Mammary epithelial cell (primary cell): ENCODE measurements at places on chromosomes 13 and 19. TPM values are rescaled to one million over a fixed set of nuclear protein-coding genes. Genes with fewer than 3 reads are reported as not detected.

The CD70 gene
- 28.9 TPM for polyA plus RNA-seq

The RDH8 gene
- polyA plus RNA-seq, result not detected

The PHF11 gene
- polyA plus RNA-seq, result 8.9 TPM

The ZNF728 gene
- polyA plus RNA-seq, result not detected

The CYP4F8 gene
- polyA plus RNA-seq, result not detected

The ZNF543 gene
- 2.0 TPM for polyA plus RNA-seq

The GRIK5 gene
- polyA plus RNA-seq, result 0.08 TPM

The ZNF541 gene
- not detected for polyA plus RNA-seq

The GSX1 gene
- not detected for polyA plus RNA-seq

The GADD45B gene
- 28.3 TPM for polyA plus RNA-seq

The KLF5 gene
- polyA plus RNA-seq, result 162 TPM

The GPR12 gene
- polyA plus RNA-seq, result not detected

The KCNRG gene
- 0.70 TPM for polyA plus RNA-seq

The TMPRSS9 gene
- not detected for polyA plus RNA-seq

The LYPD5 gene
- 13.0 TPM for polyA plus RNA-seq

The TMEM145 gene
- 0.03 TPM for polyA plus RNA-seq

The CYP2A7 gene
- polyA plus RNA-seq, result not detected

The CYSLTR2 gene
- polyA plus RNA-seq, result not detected

The ZNF283 gene
- polyA plus RNA-seq, result 2.0 TPM

The HIF3A gene
- polyA plus RNA-seq, result 0.05 TPM

The APOE gene
- polyA plus RNA-seq, result 19.9 TPM

The SAFB2 gene
- polyA plus RNA-seq, result 7.6 TPM

The ZGLP1 gene
- 1.1 TPM for polyA plus RNA-seq

The LILRB2 gene
- not detected for polyA plus RNA-seq

The ZNF93 gene
- polyA plus RNA-seq, result 1.4 TPM

The ZNF135 gene
- polyA plus RNA-seq, result 0.26 TPM

The TGFB1 gene
- 9.8 TPM for polyA plus RNA-seq

The SPIB gene
- 0.06 TPM for polyA plus RNA-seq

The ADGRE1 gene
- not detected for polyA plus RNA-seq

The MEF2B gene
- polyA plus RNA-seq, result 0.05 TPM

The ZNF627 gene
- polyA plus RNA-seq, result 4.3 TPM

The KLK14 gene
- polyA plus RNA-seq, result 0.65 TPM

The B3GNT3 gene
- 7.5 TPM for polyA plus RNA-seq

The COX7A1 gene
- not detected for polyA plus RNA-seq

The PALM gene
- not detected for polyA plus RNA-seq

The CYP2S1 gene
- 0.42 TPM for polyA plus RNA-seq

The ZNF577 gene
- 2.9 TPM for polyA plus RNA-seq

The RYR1 gene
- 0.06 TPM for polyA plus RNA-seq
